Endodermal cell (in vitro differentiated cells): ENCODE measurements at places on chromosomes 1 and 21. TPM values are rescaled to one million over a fixed set of nuclear protein-coding genes. Genes with fewer than 3 reads are reported as not detected.

ARMH1 gene
- 3.9 and 4.0 TPM in 2 replicates for total RNA-seq

BOLA1 gene
- total RNA-seq: 12.2 to 14.7 TPM (median 14.6 TPM) in 3 replicates

MAEL gene
- 0.16 TPM in 1 of 2 replicates, not detected in the other for total RNA-seq

DNA sequence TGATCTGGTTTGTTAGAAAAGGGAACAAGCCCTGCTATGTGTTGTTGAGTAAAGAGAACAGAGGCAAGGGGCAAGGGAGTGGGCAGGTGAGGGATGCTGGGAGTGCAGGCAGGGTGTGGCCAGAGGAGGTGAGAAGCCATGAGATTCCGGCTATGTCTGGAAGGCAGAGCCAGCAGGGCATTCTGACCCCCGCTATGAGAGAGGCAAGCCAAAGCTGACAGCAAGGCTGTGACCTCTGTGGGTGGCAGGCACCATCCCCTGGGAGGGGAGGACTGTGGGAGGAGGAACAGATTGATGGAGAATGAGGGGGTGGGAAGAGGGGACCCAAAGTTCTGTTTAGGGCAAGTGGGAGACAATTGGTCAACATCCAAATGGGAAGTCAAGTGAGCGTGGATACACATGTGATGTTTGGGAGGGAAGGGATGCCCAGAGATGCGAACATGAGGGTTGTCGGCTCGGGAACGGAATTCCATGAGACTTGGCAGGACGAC lies 19.5 kb upstream of the PADI6 start:
- H3K27me3 ChIP-seq: no peaks in the 10 kb centered on the region
- H3K27ac ChIP-seq: no peak overlapping the region
- H3K36me3 ChIP-seq: no peaks in the 10 kb centered on the region

DNA sequence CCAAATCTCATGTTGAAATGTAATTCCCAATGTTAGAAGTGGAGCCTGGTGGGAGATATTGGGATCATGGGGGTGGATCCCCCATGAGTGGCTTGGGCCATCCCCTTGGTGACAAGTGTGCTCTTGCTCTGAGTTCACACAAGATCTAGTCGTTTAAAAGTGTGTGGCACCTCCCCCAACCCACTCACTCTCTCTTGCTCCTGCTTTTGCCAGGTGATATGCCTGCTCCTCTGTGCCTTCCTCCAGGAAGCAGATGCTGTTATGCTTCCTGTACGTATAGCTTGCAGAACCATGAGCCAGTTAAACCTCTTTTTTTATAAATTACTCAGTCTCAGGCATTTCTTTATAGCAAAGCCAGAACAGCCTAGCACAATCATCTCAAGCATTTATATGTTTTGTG lies 23.0 kb upstream of the HSPA13 start:
- no peak for DNase-seq
- H3K27me3 ChIP-seq: no peaks in the 10 kb centered on the region
- H3K4me3 ChIP-seq: no peak overlapping the region
- no peak overlapping the region for H3K27ac ChIP-seq
- H3K4me1 ChIP-seq: no peaks in the 10 kb centered on the region
- H3K36me3 ChIP-seq: no peaks in the 10 kb centered on the region

DNA sequence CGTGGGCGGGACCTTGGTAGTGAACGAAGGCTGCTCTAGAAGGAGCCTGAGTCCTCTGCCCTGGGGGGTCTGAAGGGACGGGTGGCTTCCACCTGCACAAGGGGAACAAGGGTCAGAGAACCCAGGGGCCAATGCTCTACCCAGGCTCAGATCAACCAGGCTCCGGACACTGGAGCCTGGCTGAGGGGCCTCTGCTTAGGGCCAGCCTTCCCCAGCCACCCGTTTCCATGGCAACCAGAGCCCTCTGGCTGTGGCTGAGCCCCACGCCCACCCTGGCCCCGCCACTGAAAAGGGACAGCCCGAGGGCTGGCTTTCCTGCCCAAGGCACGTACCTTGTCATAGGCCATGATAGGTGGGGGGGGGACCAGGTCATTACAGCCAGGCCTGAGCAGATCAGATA lies 724.6 kb downstream of the PTPRU start:
- H3K27me3 ChIP-seq: no peaks in the 10 kb centered on the region
- no peak overlapping the region for H3K4me3 ChIP-seq
- H3K4me1 ChIP-seq: peaks cover 5% of the 10 kb centered on the region
- DNase-seq: peak; percentile 67

DNA sequence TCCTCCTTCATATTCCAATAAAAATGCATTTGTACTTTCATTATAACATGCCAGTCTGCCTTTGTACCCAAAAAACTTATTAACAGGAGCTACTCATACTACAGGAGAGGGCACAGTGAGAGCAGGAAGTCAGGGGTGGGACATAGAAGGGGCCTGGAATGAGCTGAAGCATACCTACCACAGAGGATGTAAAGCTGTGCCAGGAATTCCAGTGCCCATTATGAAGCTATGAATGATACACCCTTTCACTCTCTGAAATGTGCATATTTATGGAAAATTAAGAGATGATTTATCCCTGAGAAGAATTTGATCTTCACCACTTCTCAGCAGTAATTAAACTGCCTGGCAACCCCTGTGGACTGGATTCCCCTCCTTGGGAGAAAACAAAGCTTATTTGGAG lies 65.8 kb downstream of the ATP5PO start:
- H3K4me3 ChIP-seq: no peak overlapping the region
- no peak for DNase-seq
- H3K27me3 ChIP-seq: no peaks in the 10 kb centered on the region
